Colonic mucosa (tissue), 4 donors: ENCODE measurements at places on chromosomes 4 and X. TPM values are rescaled to one million over a fixed set of nuclear protein-coding genes. Genes with fewer than 3 reads are reported as not detected.

Gene RTL9
- total RNA-seq = not detected

DNA sequence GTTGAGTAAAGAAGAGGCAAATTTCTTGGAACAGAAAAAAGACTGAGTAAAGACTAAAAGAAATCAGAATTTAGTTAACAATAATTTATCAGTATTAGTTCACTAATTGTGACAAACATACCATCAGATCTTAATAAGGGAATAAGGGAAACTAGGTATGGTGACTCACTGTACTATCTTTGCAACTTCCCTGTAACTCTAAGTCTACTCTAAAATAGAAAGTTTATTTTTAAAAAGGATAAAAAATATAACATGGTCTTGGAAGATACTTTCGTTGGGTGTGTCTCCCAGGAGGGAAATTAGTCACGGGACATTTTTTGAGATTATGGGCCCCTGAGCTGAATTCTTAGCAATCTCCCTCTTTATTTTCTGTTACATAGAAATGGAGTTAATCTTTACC is 97.3 kb downstream of the EMCN start:
- DNase-seq = no peak

- peak; percentile 95 for DNase-seq
Observed at GRCh38 chrX:100768679-100769338, 36.9 kb upstream of the SYTL4 start.

GRCh38 chrX:123486297-123486696 is 246.6 kb downstream of the THOC2 start:
- no peak for DNase-seq

GRCh38 chrX:17679820-17680219 is 57.5 kb upstream of the SCML1 start:
- DNase-seq = peak; percentile 45

- no peak for DNase-seq
Observed at GRCh38 chr4:113809311-113809710, 47.8 kb upstream of the CAMK2D start.
